Epithelial cell of proximal tubule (primary cell): ENCODE measurements at places on chromosomes 4 and X. TPM values are rescaled to one million over a fixed set of nuclear protein-coding genes. Genes with fewer than 3 reads are reported as not detected.
A peak's percentile ranks its signal among the peaks of the same experiment; 100 is the strongest.

DNA sequence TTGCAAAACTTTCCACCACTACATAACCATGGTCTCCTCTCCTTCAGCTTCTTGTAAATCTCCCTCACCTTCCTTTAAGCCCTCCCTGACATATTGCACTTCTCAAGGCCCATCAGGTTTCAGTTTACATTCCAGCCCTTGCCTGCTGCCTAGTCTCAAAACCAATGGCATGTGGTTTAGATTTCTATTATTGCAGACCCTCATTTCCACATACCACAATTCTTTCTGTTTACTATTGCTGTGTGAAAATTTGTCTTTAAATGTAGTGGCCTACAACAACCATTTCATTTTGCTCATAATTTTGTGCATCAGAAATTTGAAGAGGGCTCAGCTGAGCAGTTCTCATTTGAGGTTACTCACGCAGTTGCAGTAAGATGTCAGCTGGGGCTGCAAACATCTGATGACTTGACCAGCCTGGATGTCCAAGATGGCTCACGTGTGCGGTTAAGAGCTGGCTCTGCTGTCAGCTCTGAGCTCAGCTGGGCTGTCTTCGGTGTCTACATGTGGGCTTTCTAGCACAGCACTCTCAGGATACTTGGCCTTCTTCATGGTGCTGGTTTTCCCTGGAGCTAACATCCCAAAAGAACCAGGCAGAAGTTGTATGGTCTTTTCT is 29.9 kb upstream of the SOD3 start:
- no peak for DNase-seq

GRCh38 chr4:22315628-22316027 is 200.2 kb downstream of the ADGRA3 start:
- no peak for DNase-seq

- no peak for DNase-seq
These were observed 182.1 kb downstream of the EVC2 start for GRCh38 chr4:5526080-5526846.

GRCh38 chr4:10816571-10816970 is 132.0 kb upstream of the CLNK start:
- DNase-seq, result no peak

GRCh38 chr4:35934320-35934981 is 309.9 kb downstream of the ARAP2 start:
- no peak for DNase-seq

- DNase-seq, result no peak
These were observed 67.1 kb upstream of the TRIM2 start for GRCh38 chr4:153137159-153137558.

DNA sequence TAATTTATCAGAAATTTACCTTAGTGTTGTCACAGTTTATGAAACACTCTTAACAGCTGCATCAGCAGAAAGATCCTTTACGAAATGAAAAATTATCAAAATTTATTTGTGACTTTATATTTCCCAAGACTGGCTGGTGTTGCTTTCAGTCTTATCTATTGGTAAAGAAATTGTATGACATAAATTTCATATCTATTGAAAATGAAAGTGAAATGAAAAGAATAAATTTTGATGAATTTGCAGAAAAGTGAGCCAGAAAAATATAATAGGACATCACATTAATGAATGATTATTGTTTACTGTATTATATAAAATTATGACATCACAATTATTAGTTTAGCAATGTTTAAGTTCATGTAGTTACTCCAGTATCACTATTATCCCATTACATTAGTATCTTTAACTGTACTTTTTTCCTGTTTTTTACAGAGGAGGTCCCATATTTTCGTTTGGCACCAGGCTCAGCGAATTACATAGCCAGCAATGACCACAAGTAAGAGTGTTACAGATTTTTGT is 13.2 kb upstream of the TMEM165 start:
- no peak for DNase-seq

DNA sequence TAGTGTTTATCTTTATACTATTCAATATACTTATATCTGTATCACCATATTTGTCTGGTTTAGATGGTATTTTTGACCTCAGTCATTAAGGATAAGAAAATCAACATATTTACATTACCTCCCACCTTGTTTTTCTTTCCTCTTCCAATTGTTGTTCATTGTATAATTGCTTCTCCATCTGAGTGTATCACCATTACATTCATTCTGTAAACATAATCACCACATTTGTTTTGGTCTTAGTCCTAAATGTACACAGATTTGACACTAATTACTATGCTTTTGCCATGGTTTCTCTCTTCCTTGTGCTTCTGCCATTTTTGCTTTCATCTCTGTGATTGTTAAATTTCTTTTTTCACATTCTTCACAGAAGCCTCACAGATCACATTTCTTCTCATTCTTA is 12.7 kb downstream of the ARMCX6 start:
- DNase-seq, result no peak

- DNase-seq, result no peak
These were observed 1565.1 kb downstream of the ARAP2 start for GRCh38 chr4:34679228-34679627.

- no peak for DNase-seq
These were observed 27.0 kb upstream of the NKAP start for GRCh38 chrX:119970574-119970973.

- no peak for DNase-seq
These were observed 16.8 kb downstream of the CPZ start for GRCh38 chr4:8609406-8609805.

- no peak for DNase-seq
These were observed 119.8 kb downstream of the PPARGC1A start for GRCh38 chr4:23770011-23770410.

DNA sequence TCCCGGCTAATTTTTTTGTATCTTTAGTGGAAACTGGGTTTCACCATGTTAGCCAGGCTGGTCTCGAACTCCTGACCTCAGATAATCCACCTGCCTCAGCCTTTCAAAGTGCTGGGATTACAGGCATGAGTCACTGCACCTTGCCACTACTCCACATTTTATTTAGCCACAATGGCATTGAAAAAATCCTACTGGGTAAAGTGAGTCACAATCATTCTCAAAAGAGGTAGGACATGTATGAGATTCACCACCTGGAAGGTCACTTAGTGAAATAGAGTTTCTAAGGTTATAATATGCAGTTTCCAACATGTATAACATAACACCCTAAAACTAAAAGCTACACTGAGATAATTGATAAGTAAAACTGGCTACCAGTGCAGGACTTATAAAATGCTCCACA is 159.2 kb downstream of the BTC start:
- no peak for DNase-seq

GRCh38 chr4:118676128-118676527 is 9.1 kb upstream of the METTL14 start:
- no peak for DNase-seq

- DNase-seq, result no peak
These were observed 56.0 kb downstream of the ZNF827 start for GRCh38 chr4:145882604-145883003.

GRCh38 chrX:74514384-74514783 is 93.1 kb downstream of the SLC16A2 start:
- DNase-seq, result no peak

GRCh38 chrX:136163689-136164088 is 16.4 kb downstream of the FHL1 start:
- no peak for DNase-seq

DNA sequence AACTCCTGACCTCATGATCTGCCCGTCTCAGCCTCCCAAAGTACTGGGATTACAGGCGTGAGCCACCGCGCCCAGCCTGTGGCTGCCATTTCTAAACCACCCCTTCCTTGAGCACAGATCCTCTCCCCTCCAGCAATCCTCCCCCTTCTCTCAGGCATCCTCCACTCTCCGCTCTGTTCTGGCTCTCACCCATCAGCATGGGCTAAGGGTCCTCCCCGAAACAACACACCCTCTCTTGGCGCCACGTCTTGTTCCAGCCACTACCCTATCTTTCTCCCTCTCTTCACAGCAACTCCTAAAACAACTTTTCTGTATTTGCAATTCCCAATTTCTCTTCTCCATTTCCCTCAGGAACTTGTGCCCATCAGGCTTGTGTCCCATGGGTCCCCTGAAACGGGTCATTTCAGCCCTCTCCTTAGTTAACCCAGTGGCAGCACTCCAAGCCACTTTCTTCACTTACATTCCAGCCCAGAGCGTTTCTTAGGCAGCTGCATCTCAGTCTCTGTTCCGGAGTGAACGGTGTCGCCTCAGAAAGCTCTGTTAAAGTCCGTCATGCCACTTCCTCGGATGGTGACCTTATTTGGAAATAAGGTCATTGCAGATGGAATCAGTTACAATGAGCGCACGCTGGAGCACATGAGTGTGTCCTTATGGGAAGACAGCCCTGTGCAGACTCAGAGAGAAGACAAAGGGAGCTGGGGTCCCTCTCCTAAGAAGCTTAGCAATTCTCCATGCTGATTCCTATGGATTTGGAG is 28.3 kb upstream of the CLDN24 start:
- no peak for DNase-seq

DNA sequence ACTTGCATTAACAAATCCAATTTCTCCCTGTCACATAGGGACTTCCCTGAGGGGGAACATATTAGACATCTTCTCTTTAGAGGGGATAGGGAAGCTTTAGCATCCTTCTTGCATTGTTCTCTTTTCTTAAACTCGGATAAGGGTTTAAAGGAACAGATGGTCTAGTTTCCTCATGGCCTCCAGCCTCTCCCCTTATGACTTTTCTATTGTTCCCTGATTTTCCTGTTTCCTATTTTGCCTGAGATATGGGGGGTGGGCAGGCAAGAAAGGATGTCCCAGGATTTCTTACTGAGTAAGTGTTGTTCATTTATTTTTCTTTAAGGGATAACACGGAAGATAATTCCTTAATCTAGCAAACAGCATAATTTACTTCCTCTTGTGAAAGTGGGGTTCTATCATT is 107.7 kb upstream of the MAGEE2 start:
- no peak for DNase-seq

GRCh38 chr4:171846232-171846631 is 33.0 kb downstream of the GALNTL6 start:
- DNase-seq, result no peak

- DNase-seq, result peak; percentile 82
These were observed 95.8 kb downstream of the ATXN3L start for GRCh38 chrX:13223868-13224567.

DNA sequence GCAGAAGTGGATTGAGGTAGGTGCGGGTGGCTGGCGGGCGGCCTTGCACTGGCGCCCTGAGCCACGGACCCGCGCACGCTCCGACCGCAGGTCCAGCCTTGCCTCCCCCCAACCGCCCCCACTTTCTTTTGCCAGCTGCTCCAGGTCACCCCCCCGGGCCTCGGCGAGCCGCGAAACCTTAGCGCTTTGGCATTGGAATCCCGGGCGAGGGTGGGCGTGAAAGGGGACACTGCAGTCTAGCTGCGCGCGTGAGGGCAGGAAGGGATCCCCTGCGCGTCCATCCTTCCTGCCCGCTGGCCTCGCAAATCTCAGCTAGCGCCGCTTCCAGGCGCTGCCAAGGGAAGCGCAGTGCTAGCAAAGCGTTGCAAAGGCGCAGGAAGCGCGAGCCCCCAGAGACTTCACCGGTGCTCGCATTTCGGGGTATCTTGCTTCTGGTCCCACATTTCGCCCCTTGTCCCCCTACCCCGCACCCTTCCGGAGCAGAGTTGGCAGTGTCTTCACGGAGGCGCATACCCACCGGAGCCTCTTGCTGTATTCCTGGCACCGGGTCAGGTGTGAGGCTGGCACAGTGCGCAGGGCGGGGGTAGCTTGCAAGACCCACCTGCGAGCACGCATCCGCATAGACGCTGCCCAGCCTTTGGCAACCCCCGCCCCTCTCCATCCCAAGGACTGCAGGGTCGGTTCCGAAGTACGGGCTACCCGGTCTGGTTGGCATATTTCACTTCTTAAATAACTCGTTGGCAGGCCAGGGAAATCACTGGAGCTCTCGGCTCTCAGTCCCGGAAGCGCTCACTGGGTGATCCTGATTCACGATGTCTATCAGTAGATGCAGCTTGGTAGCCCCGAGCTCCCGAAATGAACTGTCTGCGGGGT is 104.4 kb downstream of the UCHL1 start:
- DNase-seq, result no peak

The N4BP2 gene
- total RNA-seq, result 5.1 and 5.8 TPM in 2 replicates

The EFHC2 gene
- total RNA-seq, result 0.81 TPM in 1 of 2 replicates, not detected in the other

The ENAM gene
- 0.14 and 0.23 TPM in 2 replicates for total RNA-seq

The CCDC110 gene
- total RNA-seq, result 0.07 and 0.46 TPM in 2 replicates

The FMR1NB gene
- not detected in 2 replicates for total RNA-seq

The SLIT2 gene
- 1.4 and 2.5 TPM in 2 replicates for total RNA-seq

The AGTR2 gene
- not detected in 2 replicates for total RNA-seq

The CCDC149 gene
- 2.6 and 2.8 TPM in 2 replicates for total RNA-seq

The XPNPEP2 gene
- not detected in 2 replicates for total RNA-seq

The HAND2 gene
- not detected in 2 replicates for total RNA-seq

The DIPK2B gene
- total RNA-seq, result not detected in 2 replicates

The VEGFD gene
- total RNA-seq, result not detected in 2 replicates

The ANK2 gene
- 3.8 and 6.5 TPM in 2 replicates for total RNA-seq

The HSFX1 gene
- 0.51 TPM in 1 of 2 replicates, not detected in the other for total RNA-seq

The RADX gene
- total RNA-seq, result 1.4 and 1.6 TPM in 2 replicates

The SLC26A1 gene
- 0.35 and 1.3 TPM in 2 replicates for total RNA-seq

The ACSL4 gene
- 66.9 and 75.2 TPM in 2 replicates for total RNA-seq
